Astrocyte of the hippocampus (primary cell): ENCODE measurements at places on chromosomes 3 and 15.

DNA sequence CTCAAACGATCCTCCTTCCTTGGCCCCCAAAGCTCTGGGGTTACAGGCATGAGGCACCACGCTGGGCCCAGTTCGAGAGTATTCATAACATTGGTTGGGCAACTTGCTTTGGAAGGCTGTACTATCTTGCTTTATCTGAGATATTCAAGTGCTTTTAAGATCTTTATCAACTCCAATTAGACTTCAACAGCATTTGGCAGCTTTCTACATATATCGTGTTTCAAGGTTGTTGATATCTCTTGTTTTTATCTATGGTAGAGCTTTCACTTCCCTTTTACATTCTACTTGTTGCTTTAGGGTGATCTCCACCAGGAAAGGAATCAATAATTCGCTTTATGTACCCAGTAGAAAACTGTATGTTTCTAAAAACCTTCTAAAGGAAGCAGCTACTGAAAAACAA lies 395.3 kb downstream of the IL5RA start:
- DNase-seq: no peak

GRCh38 chr3:12906916-12907290 lies 65.5 kb upstream of the RPL32 start:
- no peak for DNase-seq

GRCh38 chr3:40899286-40899712 lies 300.0 kb upstream of the CTNNB1 start:
- peak; percentile 76 for DNase-seq

DNA sequence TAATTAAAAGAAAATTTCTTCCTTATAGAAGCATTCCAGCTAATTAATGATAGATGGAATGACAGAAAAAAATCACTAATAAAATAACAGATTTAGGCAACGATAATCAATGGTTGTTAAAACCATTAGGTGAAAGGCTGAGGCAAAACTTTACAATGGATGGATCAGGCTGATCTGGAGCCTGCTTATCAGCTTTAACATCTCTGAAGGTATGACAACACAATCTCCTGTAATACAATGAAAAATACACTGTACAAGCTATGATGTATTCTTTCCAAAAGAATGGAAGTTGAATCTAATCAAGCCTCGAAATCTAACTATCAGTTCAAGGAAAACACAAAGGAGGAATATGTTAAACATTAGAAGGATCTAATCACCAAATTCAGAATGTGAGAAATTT lies 39.3 kb downstream of the EMC4 start:
- no peak for DNase-seq

- peak; percentile 31 for DNase-seq
These were observed 32.5 kb downstream of the TM4SF4 start for GRCh38 chr3:149506965-149507364.
